Left forelimb (tissue), 1 donor: ENCODE measurements at places on chromosomes 11 and 22.

DNA sequence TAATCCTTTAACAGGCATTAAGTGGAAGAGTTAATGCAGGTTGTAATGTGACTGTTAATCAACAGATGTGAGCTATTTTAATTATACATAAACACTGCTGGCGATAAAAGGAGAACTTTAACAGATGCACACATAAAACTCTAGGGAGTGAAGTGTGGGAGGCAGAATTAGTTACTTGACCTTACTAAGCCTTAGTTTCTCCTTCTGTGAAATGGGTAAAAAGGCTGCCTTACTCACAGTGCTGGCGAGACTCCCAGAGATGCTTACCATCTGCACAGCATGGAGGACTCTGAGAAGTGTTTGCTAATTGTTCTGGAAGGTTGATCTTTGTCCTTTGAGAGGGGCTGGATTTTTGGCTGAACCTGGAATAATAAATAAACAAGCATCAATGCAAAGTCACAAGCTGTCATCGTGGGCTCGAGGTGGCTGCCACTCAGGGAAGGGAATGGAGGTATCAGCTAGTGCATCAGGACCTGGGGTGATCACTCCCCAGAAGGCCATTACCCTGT lies 58.6 kb upstream of the MPEG1 start:
- DNase-seq = no peak

DNA sequence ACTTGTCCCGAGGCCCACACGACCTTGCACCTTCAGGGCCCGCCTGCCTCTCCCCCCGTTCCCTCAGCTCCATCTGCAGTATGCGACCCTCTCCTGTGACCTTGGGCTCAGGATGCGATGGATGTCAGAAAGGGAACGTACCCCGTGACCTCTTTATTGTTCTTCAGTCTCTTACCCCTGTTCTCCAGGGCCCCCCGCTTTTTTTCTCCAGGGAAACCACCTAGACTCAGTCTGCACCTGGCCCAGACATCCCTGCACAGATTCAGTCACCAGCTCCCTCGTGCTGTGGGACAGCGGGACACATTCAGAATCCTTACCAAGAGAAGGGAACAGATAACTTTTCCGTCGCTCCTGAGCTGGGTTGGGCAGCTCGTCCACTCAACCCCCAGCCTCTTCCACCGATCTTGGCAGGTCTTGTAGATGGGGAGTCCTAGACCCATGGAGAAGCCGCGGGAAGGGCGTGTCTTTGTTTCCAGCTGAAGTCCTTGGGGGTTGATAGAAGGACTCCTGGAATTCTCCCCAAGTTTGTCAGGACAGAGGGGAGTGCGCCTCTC lies 1.4 kb upstream of the PHOX2A start:
- no peak for DNase-seq

DNA sequence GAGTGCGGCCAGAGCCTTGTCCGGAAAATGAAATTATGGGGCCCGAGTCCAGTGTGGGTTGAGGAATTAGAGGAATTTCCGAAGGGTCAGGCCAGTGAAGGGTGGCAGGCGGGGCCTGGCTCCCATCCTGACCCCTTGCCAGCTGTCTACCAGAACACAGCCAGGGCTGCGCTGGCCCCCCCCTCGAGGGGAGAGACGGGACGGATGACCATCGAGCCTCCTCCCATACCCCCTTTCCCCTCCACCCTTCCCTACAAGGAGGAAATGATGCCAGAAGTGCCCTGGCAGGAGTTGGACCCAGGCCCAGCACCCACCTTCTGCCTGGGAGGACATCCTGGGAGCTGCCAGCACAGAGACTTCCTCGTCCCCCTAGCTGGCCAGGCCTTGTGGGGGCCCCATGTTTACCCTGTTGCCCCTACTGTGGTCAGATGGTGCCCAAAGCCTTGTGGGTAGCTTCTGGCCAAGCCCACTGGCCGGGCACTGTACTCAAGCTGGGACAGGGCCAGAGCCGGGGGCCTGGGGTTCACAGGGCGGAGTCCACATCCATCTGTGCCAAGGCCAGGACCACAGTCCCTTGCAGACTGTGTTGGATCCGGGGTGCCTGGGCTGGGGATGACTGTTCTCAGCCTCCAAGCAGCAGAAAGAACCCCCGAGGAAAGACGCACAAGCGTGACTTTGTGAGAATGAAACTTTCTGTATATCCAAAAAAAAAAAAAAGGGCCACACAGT lies 20.8 kb downstream of the ARVCF start:
- DNase-seq = no peak

DNA sequence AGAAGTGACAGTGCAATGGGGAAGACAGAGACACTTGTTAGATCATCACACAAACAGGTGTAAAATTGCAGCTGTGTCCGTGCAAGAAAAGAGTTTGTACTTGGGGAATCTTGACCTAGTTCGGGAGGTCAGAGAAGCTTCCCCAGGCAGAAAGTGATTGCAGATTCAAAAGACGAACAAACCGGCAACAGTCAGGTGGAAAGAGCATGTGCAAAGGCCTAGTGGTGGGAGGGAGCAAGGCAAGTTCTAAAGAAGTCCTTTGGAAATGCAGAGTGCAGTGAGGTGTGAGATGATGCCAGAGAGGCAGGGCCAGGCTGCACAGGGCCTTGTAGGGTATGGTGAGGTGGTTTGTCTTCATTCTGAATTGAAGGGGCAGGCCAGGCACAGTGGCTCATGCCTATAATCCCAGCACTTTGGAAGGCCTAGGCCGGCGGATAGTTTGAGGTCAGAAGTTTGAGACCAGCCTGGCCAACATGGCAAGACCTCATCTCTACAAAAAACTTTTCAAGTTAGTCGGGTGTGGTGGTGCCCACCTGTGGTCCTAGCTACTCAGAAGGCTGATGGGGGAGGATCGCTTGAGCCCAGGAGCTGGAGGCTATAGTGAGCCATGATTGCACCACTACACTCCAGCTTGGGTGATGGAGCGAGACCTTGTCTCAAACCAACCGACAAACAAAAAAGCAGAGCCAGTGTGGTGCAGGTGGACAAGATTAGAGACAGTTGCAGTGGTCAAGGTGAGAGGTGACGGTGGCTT lies 1.9 kb upstream of the ESS2 start:
- no peak for DNase-seq

GRCh38 chr11:16365581-16366228 lies 9.4 kb upstream of the SOX6 start:
- no peak for DNase-seq
